ENCODE measurements at places on chromosomes 1 and 21.

- DNase-seq: no peak
Observed at GRCh38 chr1:7557301-7557891, 213.7 kb upstream of the VAMP3 start.

- DNase-seq: no peak
Observed at GRCh38 chr1:111671852-111672251, 52.3 kb downstream of the RAP1A start.

- DNase-seq: no peak
Observed at GRCh38 chr1:66258404-66259105, 275.4 kb upstream of the SGIP1 start.

DNA sequence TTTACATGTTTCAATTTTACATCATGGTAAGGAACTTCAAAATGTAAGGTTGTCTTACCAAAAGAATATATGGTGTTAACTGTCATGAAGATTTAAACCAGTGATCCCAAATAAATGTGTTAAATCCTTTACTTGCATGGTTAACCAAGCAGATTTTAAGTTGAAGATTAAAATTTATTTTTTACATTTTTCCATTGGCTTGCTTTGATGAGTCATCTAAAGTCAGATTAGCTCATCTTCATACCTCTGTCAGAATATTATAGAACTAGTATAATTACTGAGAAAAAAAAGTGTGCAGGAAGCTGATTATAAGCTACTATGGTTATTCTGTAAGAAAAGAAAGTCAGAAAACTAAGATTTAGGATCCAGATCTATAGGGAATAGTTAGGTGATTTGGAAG lies 95.3 kb upstream of the DPH5 start:
- DNase-seq: no peak
